ENCODE measurements at places on chromosomes 3 and 15.

DNA sequence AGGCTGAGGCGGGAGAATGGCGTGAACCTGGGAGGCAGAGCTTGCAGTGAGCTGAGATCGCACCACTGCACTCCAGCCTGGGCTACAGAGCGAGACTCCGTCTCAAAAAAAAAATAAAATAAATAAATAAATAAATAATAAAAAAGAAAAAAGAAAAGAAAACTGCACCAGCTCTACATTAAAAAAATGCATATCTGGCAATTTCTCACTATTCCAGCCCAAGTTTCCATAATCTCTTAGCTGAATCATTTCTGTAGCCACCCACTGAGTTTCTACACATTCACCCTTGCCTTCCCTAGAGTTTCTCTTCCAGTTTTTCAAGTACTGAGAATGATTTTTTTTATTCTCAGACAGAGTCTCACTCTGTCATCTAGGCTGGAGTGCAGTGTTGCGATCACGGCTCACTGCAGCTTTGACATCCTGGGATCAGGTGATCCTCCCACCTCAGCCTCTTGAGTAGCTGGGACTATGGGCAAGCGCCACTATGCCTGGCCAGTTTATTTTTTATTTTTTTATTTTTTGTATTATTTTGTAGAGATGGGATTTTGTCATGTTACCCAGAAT lies 24.5 kb upstream of the SLC7A14 start:
- DNase-seq: no peak

DNA sequence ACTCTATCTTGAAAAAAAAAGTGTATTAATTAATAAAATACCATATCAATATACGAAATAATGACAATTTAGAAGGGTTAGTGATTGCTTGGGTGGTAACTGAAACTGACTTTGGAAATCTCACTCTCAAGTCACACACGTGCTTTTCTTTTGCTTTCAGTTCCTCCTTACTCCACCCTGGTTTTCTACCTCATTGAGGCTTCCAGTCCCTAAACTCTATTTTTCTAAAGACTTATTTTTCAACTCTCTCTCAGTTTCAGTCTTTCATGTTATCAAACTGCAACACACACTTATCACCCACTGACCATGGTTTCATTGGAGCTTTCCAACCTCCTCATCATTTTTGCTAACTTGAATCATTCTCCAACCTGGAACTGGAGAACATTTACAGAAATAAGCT lies 23.5 kb downstream of the IL12A start:
- no peak for DNase-seq

DNA sequence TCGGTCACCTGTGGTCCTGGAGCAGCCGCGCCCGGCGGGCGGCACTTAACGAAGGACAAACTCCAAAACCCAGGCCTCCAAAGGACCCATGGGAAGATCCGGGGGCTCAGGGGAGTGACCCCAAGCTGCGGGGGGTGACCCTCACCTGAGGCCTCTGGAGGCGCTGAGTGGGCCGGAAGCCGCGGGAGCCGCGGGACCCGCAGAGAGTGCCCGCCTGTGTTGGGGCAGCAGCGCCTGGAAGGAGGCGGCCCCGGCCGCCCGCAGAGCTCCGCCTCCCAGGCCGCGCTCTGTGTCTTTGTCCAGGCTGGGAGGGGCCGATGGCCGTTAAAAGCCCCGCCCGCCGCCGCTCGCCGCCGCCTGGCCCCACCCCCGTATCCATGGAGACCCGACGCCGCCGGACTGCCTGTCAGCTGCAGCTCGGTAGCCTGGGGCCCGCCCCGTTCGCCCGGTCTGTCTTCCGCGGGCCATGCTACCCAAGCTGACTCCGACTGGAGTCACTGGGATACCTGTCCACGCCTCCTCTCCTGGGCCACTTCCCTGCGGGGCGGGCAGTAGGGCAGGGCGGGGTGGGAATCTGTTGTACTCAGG lies 15.3 kb upstream of the FANCD2 start:
- DNase-seq: peak; percentile 99

DNA sequence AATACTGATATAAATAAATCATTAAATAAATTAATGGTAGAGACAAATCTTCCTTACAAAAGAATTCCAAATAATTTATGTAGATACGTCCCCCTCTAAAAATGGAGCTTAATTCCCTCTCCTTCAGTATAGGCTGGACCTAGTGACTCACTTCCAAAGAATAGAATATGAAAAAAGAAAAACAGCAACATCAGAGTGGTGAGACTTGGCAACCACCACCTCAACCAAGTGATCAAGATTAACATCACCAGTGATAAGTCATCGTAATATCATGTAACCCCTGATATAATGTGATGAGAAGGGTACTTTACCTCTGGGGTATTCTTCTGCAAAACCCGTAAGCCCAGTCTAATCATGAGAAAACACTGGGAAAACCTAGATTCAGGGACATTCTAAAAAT lies 13.4 kb downstream of the GOLGB1 start:
- DNase-seq: no peak

GRCh38 chr3:37527361-37527760 lies 334.3 kb upstream of the CTDSPL start:
- DNase-seq: no peak

DNA sequence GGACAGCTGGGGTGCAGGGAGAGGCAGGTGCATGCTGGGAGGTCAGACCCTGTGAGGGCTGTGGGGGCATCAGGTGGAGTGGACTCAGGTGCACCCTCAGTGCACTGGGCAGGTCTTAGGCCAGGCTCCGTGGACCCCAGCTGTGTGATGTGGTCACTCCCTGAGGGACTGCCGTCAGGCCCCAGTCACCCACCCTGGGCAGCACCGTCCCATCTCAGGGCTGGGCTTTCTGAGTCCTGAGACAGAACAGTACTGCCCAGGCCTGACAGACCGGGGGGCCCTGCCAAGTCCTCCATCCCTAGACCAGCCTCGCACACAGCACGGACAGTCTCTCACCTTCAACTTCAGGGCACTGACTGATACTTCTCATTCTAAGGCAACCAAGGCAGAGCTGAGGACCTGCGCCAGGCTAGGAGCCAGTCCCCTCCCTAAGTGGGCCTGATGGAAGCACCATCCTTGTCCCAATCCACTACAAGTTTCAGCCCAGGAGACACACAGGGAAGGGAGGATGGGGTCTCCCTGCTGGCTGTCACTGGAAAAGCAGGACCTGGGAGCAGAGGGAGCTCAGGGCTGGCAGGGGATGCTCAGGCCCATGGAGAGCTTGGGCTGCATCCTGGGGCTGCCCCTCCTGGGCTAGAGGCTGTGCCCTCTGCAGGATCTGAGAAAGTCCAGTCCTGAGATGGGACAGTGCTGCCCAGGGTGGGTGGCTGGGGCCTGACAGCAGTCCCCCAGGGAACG lies 86.3 kb downstream of the LMLN start:
- no peak for DNase-seq
